Fibroblast of skin of scalp (primary cell): ENCODE measurements at places on chromosomes 13 and 19.
A peak's percentile ranks its signal among the peaks of the same experiment; 100 is the strongest.

GRCh38 chr13:77339408-77339807 lies 12.5 kb upstream of the MYCBP2 start:
- DNase-seq: no peak

- DNase-seq: peak; percentile 24
Measured at GRCh38 chr19:39347332-39348164, 5.3 kb downstream of the SAMD4B start.

GRCh38 chr13:28805193-28805819 lies 14.8 kb upstream of the MTUS2 start:
- DNase-seq: no peak

DNA sequence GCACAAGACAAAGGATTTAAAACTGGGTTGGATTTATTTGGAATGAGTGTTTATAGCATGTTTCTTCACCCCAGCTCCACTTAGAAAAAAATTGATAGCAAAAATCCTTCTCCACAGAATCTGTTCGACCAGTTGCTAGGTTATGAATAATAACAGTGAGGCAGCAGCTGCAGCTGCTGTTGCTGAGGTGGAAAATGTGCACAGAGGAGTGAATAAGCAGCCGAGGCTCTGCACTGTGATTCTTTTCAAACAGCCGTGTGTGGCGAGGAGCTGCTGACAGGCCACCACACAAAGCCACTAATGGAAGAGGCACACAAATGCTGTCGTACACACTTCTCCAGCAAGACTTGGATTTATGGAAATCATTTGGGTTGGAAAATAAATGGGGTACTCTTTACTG lies 6.4 kb upstream of the RASL11A start:
- DNase-seq: peak; percentile 27

GRCh38 chr13:44938854-44939253 lies 50.4 kb downstream of the NUFIP1 start:
- no peak for DNase-seq

GRCh38 chr13:20772401-20773131 lies 1.2 kb downstream of the EEF1AKMT1 start:
- no peak for DNase-seq

DNA sequence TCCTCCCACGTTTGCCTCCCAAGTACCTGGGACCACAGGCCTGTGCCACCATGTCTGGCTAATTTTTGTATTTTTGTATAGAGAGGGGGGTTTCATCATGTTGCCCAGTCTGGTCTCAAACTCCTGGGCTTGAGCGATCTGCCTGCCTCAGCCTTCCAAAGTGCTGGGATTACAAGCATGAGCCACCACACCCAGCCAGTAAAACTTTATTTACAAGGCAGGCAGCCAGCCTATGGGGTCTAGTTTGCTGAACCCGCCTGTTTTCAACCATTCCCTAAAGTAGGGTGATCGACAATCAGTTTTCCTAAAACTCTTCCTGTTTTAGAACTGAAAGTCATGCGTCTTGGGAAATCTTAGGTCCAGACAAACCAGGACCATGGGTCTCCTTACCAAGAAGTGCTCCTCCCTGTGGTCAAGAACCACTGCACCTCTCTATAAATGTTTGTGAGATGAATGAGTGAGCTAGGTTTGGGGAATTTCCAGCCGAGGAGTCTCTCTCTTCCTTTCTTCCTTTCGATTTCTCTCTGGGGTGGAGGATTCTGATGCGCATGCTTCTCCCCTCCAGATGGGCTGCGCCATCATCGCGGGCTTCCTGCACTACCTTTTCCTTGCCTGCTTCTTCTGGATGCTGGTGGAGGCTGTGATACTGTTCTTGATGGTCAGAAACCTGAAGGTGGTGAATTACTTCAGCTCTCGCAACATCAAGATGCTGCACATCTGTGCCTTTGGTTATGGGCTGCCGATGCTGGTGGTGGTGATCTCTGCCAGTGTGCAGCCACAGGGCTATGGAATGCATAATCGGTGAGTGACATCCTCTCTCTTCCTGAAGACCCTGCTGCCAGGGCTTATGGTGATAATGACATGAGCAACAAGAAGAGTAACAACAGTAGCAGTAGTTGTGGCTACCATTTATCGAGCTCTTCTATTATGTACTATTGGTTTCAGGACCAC lies 38.7 kb downstream of the ADGRE1 start:
- DNase-seq: no peak

GRCh38 chr13:97944396-97945029 lies 9.0 kb upstream of the IPO5 start:
- DNase-seq: peak; percentile 64

DNA sequence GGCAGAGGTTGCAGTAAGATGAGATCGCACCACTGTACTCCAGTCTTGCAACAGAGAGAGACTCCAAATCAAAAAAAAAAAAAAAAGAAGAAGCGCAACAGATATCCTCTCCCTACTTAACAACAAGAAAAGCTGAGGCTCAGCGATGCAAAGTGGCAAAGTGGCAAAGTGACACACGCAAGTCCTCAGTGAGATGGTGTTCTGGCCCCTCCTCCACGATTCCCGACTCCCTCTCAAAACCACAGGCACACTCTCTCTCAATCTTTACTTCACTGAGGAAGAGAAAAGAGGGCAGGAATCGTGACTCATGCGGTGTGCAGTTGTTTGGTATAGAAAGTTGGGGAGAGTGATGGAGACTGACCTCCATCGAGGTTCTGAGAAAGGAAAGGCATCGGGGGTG lies 12.6 kb downstream of the FFAR2 start:
- DNase-seq: no peak

GRCh38 chr13:114140131-114140905 lies 7.9 kb upstream of the RASA3 start:
- no peak for DNase-seq

DNA sequence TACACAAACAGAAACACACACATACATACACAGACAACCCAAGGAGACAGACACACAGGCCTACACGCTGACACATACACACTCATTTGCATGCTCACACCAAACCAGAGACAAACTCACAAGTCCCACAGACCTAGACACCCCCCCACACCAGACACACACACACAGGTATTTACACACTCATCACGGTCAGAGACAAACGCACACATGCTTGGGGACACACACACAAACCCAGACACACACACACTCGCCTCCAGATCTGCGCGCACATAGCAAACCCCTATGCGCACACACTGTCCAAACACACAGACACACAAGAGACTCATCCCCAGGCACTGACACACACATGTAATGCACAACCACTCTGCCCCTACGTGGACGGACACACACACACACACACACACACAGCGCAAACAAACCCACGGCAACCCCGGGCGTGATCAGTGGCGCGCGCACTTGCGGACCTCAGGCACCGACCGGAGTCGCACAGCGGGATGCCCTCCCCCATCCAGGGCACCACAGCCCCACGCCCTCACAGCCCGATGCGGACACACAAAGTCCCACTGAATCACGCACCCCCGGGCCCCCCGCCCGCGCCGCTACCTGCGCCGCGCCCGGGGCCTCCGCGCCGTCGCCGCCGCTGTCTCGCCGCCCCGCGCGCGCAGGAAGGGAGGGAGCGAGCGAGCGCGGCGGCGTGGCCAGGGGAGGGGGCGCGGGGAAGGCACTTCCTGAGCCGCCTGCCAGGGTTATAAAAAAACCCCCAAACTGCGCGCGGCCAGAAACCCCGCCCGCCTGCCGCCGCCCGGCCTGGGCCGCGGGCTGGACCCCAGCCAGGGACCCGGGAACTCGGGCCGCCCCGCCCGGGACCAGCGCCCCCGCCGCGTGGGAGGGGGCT lies at the start of gene ADAMTS10:
Gene ADAMTS10 (minus strand): TSS at position 675 of the 895 bp plus-strand sequence. CDS start 5,005 bp downstream, outside the sequence.
- DNase-seq: peak; percentile 72

DNA sequence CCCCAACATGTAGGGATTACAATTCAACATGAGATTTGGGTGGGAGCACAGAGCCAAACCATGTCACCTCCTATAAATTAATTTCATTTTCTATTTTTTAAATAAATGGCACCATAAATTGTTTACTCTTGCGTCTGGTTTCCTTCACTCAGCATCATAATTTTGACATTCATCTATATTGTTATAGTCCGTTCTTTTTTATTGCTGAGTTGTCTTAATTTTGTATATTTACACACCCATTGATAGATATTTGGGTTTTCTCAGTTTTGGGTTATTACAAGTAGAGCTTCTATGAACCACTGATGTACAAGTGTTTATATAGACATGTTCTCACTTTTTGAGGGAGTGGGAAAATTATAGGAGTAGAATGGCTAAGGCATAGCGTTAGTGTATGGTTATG lies 445.4 kb downstream of the MYO16 start:
- DNase-seq: no peak

- peak; percentile 100 for DNase-seq
Measured at GRCh38 chr19:1269065-1269477, at the start of gene CIRBP. Gene CIRBP (plus strand): TSS chr19:1269332. CDS start chr19:1270934, 1,602 bp downstream.

GRCh38 chr13:114062754-114063153 lies 69.7 kb downstream of the RASA3 start:
- no peak for DNase-seq

- DNase-seq: no peak
Measured at GRCh38 chr13:71316792-71317363, 550.1 kb downstream of the DACH1 start.

GRCh38 chr19:49793561-49793840 lies 19.6 kb downstream of the FUZ start:
- peak; percentile 30 for DNase-seq

DNA sequence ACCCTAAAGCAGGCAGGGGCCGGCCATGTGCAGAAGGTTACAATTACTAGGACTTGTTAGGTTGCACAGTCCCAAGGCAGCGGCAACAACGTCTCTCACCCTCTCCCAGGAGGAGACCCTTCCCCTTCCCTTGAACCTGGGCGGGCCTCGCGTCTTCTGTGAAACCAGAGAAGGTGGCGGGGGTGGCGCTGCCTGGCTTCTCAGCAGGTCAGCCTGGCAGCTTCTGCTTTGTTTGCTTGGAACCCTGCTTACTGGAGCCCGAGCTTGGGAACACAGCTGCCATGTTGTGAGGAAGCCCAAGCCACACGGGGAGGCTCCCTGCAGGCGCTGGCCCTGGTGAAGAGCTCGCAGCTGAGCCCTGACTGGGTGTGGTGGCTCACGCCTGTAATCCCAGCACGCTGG lies 15.5 kb downstream of the MKNK2 start:
- DNase-seq: no peak

- DNase-seq: no peak
Measured at GRCh38 chr13:52112591-52112990, 16.3 kb downstream of the NEK5 start.

DNA sequence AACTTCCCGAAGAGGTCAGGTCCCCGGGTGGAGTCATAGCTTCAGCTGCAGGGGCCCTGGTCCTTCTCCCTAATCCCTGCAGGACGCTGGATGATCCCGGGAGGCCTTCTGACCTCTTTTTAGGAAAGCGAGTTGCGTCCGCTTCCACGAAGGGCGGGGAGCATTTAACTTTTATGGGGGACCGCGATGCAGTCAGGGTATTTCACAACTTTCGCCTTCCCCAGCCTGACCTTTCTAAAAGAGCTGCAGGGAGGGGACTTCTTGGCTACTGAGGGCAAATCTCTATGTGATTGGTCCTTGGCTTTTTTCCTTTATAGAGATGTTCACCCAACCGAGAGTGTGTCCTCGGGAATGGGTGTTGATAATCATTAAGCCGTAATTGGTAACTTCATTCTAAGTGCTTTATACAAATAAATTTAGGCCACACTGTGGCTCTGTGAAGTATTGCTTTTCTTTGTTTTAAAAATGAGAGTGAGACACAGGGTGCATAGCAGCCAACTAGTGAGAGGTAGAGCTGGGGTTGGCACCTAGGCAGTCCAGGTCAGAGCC lies 778 bp downstream of the ZNF230 start:
- DNase-seq: no peak

DNA sequence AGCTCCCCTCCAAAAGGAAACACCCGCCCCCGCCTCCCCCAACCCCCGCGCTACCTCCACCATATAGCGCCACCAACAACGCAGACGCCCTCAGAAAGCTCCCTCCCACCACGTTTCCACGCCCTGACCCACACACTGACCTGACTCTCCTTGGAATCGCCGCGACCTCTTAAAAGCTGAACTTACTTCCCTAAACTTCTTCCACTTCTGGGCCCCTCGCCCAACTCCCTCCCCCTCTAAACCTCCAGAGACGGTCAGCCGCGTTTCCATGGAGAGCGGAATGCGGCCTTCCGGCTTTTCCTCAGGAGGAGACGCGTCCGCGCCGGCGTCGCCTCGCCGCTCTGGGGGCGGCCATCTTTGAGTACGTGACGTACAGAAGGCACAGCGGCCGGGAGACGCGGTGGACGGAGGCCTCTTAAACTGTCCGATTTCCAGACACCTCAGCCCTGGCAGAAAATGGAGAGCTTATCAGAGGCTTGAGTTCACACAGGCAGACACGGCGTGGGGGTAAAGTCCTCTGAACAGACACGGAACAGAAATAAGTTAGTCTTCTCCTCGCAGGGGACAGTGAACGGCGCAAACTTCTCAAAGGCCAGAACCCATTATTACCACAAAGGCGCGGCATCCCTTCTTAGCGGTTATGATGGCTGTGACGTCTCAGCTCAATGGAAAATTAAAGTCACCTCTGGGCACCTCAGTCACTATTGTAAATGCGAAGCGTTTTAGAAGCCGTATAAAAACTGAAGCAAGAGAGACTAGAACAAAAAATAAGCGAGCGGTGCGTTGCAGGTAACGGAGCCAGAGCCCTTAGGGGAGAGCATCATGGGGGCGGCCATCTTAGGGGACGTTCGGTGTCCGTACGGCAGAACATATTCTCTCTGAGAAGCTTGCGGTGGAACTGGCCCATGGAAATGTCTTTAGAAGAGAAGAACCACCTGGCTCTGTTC lies at the start of gene ZNF432:
Gene ZNF432 (minus strand): TSS at position 284 of the 947 bp plus-strand sequence. CDS start 1,970 bp downstream, outside the sequence.
- peak; percentile 94 for DNase-seq
